Right kidney (tissue), 9 donors: ENCODE measurements at places on chromosomes 12 and 14.
A peak's percentile ranks its signal among the peaks of the same experiment; 100 is the strongest.

GRCh38 chr14:65949711-65950516 lies 536.3 kb upstream of the CCDC196 start:
- no peak for DNase-seq

DNA sequence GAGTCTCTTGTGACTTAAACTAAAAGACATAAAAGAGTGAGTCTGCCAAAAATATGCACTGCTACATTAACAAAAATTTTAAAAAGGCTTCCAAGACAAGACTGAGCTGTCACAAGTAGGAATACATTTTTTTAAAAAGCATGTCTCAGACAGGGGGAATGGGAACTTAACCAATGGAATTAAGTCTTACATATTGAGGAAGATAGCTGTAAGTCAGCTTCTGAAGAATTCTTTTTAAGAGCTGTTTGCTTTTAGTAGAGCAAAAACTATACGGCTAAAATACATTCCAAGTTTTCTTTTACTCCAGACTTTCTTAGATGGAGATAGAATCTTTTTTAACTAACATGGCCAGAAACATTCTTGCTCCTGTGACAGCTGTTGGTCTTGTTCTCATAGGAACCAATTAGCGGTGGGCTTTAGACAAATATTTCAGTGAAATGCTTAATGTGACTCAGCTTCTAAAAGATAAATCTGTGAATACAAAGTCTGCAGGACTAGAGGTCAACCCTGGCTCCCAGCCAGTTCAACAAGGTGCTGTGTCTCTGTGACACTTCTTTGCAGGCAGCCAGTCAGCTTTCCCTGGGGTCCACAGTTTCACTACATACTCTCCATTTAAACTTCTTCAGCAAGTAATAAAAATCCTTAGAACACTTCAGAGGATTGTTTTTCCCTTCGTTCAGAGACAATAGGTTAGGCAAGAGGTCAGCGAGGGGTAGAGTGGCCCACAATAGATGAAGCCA lies 187.6 kb downstream of the NAV3 start:
- no peak for DNase-seq

GRCh38 chr14:27077214-27077613 lies 479.4 kb upstream of the NOVA1 start:
- no peak for DNase-seq

DNA sequence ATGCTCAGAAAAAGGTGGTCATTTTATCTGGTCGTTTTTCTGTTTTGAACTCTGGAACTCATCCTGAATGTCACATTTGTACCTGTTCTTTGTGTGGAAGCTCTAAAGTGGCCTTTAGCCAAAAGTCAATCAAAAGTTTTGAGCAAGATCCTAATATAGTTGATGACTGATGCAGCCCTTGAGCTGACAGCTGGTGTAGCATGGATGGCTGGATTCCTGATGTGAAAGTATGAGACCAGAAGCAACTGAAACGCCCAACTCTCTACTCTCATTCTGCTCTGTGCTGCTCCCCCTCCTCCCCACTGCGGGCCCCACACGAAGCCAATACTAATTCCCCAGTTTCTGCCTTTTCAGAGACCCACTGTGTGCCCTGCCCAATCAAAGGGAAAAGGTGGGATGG lies 10.3 kb upstream of the MYH7 start:
- no peak for DNase-seq

GRCh38 chr14:106619606-106620005 lies 1093.2 kb downstream of the TMEM121 start:
- DNase-seq, result no peak

DNA sequence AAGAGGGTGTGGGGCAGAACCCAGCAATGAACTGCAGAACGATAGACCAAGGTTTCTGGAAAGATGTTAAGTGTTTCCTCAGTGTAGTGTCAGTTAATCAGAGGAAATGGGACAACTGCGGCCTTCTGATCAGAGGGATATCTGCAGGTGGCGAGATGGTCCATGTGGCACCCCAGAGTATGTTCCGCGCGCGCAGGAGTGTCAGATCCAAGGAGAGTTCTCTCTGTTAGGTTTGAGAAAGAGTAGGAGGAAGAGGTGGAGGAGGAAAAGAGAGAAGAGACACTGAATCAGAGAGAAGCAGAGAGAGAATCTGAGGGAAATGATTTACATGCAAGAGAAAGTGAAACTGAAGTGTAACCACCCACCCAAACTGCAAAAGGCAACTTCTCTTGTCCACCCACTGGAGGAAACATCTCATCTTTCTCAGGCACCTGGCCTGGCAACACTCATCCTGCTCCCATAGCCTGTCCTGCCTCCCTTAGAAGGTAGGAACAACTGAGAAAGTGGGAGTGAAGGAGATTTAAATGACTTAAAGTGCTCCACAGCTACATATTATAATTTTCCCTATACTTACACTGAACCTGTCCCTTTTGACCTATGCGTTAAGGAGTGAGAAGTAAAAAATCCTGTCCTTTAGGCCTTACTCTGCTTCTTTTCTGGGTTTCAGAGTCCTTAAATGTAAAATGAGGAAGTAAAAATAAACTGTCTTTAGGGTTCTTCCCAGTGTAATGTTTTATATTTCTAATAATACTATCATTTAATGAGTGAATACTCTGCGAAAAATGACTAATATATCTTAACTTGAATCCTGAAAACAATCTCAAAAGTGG lies 6.8 kb upstream of the TESPA1 start:
- DNase-seq, result no peak

DNA sequence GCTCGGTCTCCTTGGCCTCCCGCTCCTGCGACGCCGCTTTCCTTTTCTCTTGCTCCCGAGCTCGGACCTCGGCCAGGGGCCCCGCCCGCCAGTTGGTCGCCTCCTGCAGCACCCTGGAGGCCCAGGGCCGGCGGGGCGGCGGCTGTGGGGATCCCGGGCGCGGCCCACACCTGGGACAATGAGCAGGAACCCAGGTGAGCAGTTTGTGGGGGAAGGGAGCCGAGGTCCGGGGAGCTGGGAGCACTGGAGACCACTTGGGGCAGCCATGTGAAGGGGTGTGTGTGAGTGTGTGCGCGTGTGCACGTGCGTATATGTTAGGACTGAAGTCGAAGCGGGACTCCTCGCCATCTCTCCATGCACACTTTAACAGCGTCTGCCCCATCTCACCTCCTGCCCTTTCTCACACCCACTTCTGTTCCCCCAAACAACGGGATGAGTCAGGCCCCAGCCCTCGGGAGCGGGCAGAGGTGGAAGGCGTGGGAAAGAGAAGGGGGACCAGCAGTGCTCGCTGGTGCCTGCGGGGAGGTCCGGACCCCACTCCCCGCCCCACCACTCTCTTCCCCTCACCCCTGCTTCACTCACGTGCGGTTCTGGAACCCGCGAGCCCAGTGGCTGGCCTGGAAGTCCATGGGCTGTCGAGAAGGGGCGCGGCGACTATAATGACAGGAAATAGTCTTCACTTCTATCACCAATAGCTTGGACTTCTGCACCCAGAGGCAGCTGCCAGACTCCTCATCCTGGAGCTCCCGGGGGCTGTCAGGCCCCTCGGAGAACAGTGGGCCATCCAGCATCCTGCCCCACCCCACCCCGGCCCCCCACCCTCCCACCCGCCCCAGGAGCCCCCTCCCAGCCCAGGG lies 450 bp downstream of the DDN start:
- DNase-seq, result peak; percentile 68

GRCh38 chr12:9702255-9702654 lies 30.6 kb downstream of the CLECL1 start:
- DNase-seq, result no peak

GRCh38 chr12:13496111-13496510 lies 299.6 kb downstream of the EMP1 start:
- DNase-seq, result no peak

GRCh38 chr12:108295641-108296040 lies 43.5 kb downstream of the CMKLR1 start:
- DNase-seq, result no peak

GRCh38 chr14:55665067-55665675 lies 85.2 kb downstream of the KTN1 start:
- no peak for DNase-seq

DNA sequence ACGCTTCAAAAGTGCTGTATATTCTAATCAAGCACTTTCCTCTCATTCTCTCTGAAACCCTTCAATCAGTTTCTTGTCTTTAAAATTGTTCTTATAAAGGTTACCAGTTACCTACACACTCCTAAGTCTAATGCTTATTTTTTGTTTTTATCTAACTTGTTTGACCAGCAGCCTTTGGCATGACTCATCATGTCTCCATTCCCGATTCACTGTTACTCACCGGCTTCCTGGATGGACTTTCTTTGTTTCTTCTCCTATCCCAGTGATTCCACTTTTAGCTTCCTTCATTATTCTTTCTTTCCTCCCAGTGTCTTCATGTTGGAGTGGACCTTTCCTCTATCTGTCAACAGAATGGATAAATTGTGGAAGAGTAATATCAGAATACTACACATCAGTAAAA lies 368.6 kb upstream of the CCDC196 start:
- no peak for DNase-seq

GRCh38 chr14:101288436-101289229 lies 272.7 kb upstream of the DIO3 start:
- DNase-seq, result no peak

DNA sequence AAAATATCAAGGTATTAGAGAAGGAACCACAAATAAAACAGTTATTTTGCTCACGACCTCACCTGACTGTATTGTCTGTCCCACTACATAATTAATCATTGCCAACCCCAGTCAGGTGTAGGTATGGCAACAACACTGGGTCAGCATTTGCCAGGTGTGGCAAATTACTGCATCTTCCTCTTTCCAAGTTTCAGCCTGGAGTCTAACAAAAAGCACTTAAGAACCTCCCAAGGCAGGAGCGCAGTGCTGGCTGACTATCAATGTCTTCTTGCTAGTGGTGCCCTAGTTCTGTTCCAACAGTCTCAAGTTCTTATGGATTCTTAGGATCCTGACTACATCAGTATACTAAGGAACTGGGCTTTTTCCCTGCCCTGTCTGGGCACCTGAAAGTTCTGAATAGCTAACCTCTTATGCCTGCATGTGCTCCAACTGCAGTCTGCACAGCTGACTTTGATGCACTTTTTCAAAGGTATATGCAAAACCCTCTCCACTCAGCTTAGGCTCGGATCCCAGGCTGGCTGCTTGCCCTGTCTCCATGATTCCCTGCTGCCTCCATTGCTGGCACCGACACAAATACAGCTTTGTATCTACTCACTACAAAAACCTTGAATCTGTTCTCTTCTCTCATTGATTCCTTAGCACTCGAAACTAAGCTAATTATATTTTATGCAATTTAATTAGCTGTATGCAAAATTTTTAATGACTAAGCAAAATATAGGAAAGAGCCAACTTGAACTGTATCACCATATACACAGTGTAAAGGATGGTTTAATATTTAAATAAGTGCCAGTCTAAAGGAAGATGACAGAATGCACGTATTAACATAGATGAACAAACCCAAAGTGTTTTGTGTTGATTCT lies 113.3 kb downstream of the PRKD1 start:
- DNase-seq, result no peak

- no peak for DNase-seq
Measured at GRCh38 chr14:34633742-34634141, 3.8 kb upstream of the SNX6 start.

DNA sequence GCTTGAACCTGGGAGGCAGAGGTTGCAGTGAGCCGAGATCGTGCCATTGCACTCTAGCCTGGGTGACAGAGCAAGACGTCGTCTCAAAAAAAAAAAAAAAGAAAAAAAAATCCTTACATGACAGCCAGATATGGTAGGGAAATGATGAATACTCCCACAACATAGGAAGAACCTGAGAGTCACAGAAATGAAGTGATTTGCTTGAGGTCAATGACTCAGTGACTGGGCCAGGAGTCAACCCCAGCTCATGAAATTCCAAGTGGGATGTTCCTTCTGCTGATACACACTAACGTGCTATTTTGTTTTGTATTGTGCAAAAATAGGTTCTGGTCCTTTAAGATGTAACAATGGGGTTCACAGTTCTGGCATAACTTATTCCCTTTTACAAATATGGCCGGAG lies 9.0 kb downstream of the RHOF start:
- no peak for DNase-seq

- DNase-seq, result no peak
Measured at GRCh38 chr12:122293081-122293480, 26.8 kb upstream of the VPS33A start.

GRCh38 chr14:68968051-68968450 lies 11.1 kb downstream of the ACTN1 start:
- DNase-seq, result no peak

- no peak for DNase-seq
Measured at GRCh38 chr12:130817804-130818203, 21.2 kb downstream of the STX2 start.

- DNase-seq, result no peak
Measured at GRCh38 chr12:79409562-79409961, 281.2 kb downstream of the PAWR start.

GRCh38 chr12:41683513-41684240 lies 461.0 kb downstream of the GXYLT1 start:
- no peak for DNase-seq

GRCh38 chr12:15852383-15852782 lies 29.8 kb upstream of the STRAP start:
- no peak for DNase-seq

- no peak for DNase-seq
Measured at GRCh38 chr14:58138714-58139482, 13.1 kb downstream of the ARMH4 start.

- DNase-seq, result no peak
Measured at GRCh38 chr12:94265966-94266745, 117.8 kb downstream of the PLXNC1 start.

- DNase-seq, result no peak
Measured at GRCh38 chr12:57101892-57102695, 9.1 kb downstream of the STAT6 start.

- no peak for DNase-seq
Measured at GRCh38 chr12:104747330-104747729, 210.8 kb downstream of the SLC41A2 start.

DNA sequence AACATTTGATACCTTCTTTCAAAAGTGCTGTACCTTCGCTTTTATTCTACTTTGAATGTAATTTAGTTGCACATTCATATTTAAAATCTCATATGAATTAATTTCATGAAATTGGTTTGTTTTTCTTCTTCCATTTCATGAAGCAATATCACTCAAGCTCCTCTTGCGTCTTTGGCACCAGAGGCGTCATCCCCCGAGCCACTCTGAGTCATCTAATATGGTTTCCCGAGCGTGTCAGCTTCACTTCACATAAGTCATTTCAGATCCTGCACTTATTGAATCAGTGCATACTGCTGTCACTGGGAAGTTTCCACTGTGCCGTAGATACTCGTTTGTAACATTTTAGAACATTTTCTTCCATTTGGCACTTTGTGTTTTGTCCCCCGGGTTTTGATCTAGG lies 105.6 kb downstream of the SLC25A47 start:
- no peak for DNase-seq

GRCh38 chr12:29673346-29673745 lies 110.4 kb downstream of the TMTC1 start:
- DNase-seq, result no peak

GRCh38 chr14:31037709-31038221 lies 11.6 kb upstream of the STRN3 start:
- no peak for DNase-seq

GRCh38 chr14:75277815-75278421 lies 710 bp upstream of the FOS start:
- DNase-seq, result peak; percentile 73

DNA sequence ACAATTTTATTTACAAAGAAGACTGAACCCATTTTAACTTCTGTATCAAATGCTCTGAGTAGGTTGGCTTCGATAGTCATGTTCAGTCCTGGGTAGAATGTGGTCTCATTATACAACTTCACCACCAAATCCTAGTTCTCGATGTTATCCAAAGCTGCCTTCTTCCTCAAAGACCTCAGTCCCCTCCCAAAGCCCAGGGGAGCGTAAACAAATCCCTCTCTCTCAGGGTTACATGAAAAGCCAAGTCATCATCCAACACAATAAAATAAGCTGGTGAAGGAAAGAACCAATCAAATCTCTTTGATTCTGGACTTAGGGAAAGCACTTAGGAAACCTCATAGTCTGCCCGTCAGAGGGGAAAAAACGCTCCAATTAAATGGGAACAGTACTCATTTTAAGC lies 9.1 kb downstream of the PTCSC3 start:
- DNase-seq, result no peak
